ENCODE measurements at places on chromosomes 6 and 20. TPM values are rescaled to one million over a fixed set of nuclear protein-coding genes. Genes with fewer than 3 reads are reported as not detected.

DNA sequence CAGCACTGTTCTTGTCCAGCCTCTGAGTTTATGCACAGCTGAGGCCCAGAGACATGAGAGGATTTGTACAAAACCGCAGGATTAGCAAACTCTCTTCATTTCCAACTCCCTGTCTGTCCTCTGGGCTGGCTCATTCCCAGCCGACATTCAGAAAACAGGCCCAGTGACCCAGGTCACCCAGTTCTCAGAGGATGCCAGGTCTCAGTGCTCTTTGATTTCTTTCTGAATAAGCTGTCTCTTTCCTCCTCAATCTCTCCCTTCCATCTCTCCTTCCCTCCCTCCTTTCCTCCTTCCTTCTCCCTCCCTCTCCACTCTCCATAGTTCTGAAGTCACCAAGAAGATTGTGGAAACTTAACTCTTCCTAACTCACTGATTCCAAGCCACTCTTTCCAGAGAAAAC lies 372.7 kb upstream of the SULF2 start:
- no peak for DNase-seq

DNA sequence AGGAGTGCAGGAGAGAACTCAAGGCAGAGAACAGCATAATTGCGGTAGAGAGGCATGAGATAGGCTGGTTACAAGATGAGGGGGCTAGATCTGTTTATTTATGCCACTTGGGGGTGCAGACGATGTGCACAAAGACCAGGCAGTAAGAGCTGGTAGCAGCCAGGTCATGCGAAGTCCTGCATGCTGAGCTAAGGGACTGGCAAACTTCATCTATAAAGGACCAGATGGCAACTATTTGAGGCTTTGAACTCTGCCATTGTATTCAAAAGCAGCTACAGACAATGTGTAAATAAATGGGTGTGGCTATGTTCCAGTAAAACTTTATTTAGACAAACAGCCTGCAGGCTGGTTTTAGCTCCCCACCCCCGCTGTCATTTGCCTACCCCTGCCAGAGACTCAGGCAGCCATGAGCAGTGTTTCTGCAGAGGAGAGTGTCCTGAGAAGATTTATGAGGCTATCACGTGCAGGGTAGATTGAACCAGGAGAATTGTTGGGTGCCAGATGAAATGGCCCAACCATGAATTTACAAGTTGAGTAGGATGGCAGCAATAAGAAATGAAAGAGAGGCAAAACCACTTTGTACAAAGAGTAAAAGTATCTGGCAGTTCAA lies 253.4 kb upstream of the MOCS1 start:
- no peak for DNase-seq

DNA sequence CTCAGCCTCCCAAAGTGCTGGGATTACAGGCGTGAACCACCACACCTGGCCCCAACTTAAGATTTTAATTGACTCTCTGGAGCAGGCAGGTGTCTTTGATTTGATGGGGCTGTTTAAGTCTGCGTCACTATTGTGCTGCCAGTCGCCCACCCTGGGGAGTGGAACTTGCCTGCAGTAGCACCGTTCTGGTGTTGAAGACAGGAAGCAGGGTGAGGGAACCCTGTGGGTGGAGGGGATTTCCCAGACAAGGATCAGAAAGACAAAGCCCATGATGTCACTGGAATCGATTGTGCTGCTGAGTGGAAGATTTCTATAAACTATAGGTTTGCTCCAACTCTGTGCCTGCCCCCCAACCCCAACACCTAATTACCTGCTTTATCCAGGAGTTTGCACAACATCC lies 11.0 kb downstream of the ALDH8A1 start:
- no peak for DNase-seq

DNA sequence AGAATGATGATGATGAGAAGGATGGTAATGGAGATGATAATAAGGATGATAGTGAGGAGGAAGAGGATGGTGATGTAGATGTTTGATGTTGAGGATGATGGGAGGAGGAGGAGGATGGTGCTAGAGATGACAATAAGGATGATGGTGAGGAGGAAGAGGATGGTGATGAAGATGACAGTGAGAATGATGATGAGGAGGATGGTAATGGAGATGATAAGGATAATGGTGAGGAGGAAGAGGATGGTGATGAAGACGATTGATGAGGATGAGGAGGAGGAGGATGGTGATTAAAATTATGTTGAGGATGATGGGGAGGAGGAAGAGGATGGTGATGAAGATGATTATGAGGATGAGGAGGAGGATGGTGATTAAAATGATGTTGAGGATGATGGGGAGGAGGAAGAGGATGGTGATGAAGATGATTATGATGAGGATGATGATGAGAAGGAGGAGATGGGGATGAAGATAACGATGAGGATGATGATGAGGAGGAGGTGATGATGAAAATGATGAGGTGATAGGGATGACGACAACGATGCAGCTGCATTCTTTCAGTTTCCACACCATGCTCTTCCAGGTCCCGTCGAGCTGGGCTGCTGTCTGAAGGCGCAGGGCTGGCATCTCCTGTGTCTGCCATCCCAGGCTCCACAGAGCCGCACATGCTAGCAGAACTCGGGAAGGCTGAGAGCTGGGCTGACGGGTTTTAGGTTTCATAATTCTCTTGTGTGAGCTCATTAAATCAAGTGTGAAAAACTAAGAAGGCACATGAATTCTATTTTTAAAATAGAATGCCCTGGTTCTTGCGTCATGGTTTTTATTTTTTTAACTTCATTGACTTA lies 274.9 kb downstream of the SMOC2 start:
- no peak for DNase-seq

GRCh38 chr6:132733814-132734213 lies 20.0 kb upstream of the VNN1 start:
- DNase-seq = no peak

DNA sequence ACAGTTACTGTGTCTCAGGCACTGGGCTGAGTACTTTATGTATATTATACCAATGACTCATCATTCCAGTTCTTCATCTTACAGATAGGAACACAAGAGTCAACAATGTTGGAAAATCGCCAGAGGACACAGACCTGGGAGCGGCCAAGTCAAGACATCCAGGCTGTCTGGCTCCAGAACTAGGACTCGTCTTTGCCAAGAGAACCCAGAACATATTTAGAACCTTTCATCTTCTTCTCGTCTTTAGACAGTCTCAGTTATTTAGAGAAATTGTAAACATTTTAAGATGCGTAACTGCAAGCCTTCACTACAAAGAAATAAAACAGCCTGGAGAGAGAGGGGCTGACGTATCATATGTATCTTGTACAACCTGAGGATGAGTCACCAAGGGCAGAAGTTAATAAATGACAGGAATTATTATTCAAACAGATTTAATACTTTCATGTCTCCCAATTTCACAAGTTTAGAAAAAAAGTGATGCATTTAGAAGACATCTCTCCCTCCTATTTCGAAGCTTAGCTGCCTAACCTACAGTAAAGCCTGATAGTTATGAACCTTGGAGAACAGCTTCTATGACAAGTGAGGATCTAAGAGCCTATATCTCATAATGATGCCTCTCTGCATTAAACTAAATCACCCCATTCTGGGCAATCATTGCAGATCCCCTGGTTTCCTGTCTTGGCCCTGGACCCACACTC lies 43.4 kb downstream of the SLC22A3 start:
- DNase-seq = no peak

GRCh38 chr20:37640600-37641561 lies 52.9 kb upstream of the CTNNBL1 start:
- no peak for DNase-seq

DNA sequence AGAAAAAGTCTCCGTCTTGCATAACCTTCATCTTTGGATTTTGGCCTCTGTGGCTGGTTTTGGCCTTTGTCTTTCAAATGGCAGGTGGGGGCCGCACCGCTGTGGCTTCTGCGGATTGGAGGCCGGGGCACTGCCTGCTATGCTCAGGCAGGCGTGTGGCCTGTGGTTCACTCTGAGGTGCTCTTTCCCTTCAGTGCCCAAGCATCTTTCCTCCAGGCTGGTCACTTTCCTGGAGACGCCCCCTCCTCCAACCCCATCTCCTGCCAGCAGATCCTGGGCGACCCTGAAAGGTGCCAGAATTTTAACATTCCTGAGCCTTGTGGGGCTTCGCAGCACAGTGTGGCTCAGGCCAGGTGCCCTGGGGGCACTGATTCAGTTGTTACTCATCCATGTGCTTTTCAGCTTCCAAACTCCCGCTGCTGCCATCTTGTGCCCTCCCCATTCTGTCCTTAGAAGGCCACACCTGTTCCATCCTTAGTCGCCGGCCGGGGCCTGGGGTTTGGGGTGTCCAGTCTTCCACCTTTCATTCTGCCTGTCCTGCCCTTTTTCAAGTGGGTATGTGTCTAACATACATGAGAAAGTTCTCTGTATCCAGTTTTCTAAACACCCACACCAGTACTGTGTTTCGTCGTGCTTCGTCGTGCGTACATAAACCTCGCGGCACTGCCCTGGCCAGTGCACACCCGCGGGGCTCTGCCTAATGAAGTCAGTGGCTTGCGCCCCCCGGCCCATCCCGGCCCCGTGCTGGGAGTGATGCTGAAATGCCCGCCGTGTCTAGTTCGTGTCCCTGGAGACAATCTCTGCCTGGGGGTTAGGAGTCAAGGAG lies 12.1 kb downstream of the SS18L1 start:
- no peak for DNase-seq

DNA sequence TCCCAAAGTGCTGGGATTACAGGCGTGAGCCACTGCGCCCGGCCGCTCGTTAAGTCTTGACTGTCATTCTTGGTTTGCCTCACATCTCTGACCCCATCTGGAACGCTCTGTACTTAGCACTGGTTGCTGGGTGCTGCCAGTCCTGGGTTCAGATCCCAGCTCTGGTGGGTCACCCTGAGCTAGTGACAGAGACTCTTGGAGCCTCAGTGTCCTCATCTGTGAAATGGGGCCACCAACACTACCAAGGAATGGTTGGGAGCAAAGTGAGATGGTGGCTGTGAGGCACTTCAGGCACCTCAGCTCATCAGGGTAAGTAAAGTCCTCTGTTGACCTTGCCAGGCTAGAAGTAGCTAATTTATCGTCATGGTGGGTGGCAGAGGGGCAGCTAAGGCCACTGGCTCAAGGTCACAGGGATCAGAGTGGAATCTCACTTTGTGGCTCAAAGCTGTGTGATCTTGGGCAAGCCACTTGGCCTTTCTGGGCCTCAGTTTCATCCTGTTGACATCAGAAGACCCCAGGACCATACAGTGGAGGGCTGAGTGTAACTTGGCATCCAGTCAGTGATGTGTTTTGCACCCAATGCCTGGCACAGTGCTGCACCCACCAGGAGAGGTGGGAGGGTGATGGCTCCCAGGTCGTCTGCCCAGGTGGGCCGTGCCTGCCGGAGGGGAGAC lies 46.7 kb downstream of the UBE2V1 start:
- no peak for DNase-seq

- no peak for DNase-seq
These were observed 31.9 kb upstream of the ZNF831 start for GRCh38 chr20:59131551-59132285.

DNA sequence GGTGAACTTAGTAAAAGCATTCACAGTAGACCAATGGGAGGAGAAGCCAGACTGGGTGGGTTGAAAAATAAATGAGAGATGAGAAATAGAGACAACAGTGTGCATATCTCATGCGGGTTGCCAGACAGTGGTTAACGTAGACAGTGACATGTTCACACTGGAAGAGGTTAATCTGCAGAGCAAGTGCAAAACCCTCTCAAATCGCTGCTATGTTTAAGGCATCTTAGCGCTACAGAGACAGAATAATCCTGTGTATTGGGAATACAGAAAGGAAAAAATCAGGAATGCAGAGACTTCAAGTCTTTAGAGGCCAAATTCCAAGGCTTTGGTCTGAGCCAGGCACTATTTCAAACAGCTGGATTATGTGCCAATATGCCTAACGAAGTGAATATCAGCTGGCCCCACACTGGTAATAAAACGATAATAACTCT lies 107.1 kb downstream of the TSHZ2 start:
- no peak for DNase-seq

- no peak for DNase-seq
These were observed 19.2 kb upstream of the SNX14 start for GRCh38 chr6:85612690-85613474.

DNA sequence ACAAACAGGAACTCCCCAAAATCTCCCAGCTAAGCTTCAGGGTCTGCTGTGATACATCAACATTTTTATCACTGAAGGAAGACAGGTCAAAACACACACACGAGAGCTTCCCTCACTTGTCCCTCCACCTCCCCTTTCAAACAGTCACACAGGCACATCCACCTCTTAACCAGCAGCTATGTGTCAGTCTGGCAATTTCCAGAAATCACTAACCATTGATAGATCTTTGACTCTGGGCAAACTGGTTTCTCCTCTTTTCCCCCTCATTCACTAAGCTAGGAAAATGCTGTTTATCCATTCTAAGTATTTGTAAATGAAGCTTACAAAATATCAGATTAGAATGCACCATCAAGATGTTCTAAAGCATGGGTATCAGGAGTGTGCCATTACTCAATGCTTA lies 87.8 kb downstream of the DCDC2 start:
- no peak for DNase-seq

DNA sequence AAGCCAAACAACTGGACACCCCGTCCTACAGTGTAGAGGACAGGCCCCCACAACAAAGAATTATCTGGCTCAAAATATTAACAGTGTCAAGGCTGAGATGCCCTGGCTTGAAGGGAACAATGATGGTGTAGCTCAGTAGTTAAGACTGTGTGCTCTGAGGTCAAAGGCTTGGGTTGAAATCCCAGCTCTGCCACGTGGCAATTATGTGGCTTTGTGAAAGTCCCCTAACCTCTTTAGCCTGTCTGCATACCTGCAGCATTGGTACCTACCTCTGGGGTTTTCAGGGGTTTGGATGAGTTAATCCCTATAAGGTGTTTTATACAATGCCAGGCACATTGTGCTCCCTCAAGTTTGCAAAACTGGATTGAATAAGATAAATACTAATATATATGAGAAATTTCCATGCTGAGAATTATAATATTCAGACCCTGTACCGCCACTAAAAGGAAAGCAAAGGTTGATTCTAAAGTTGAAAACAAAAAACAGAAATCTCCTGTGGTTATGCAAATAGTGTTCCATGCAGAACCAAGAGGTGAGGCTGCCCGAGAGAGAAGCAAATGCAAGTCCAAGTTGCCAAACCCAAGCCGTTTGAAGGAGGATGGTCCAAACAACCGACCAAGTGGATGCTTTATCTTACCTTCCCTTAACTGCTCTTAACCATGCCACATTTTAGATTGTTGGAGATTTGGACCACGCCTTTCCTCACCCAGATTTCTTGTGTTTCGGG lies 199.8 kb downstream of the NFATC2 start:
- DNase-seq = no peak

DNA sequence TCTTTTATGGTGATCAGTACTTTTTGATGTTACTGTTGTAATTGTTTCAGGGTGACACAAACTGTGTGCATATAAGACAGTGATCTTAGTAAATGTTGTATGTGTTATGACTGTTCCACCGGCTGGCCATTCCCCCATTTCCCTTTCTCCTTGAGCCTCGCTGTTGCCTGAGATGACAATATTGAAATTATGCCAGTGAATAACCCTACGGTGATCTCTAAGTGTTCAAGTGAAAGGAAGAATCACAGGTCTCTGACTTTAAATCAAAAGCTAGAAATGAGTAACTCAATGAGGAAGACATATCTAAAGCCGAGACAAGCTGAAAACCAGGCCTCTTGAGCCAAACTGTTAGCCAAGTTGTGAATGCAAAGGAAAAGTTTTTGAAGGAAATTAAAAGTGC lies 32.3 kb downstream of the TULP4 start:
- DNase-seq = no peak

GRCh38 chr6:157249826-157250225 lies 73.5 kb downstream of the TMEM242 start:
- no peak for DNase-seq

GRCh38 chr6:169999367-169999766 lies 247.9 kb downstream of the ERMARD start:
- DNase-seq = no peak

Gene SLC26A8
- under 0.01 TPM for total RNA-seq

Gene ZBTB46
- 7.2 TPM for total RNA-seq

Gene CENPQ
- 8.2 TPM for total RNA-seq

Gene RBM38
- total RNA-seq = 21.8 TPM

Gene DAAM2
- 0.04 TPM for total RNA-seq

Gene PHACTR3
- total RNA-seq = not detected

Data from pulmonary artery endothelial cell (primary cell).